ENCODE measurements at places on chromosomes 16 and 17. TPM values are rescaled to one million over a fixed set of nuclear protein-coding genes. Genes with fewer than 3 reads are reported as not detected.
A peak's percentile ranks its signal among the peaks of the same experiment; 100 is the strongest.

Gene CIBAR2
- not detected for total RNA-seq

Gene HES7
- not detected for total RNA-seq

Gene TBC1D3D
- not detected for total RNA-seq

Gene TMC5
- total RNA-seq, result 0.17 TPM

- no peak for DNase-seq
These were observed 59.0 kb downstream of the ANKFY1 start for GRCh38 chr17:4204710-4205173.

GRCh38 chr17:82931699-82932517 lies 92.1 kb upstream of the ZNF750 start:
- DNase-seq, result peak; percentile 93

GRCh38 chr16:30053376-30054015 lies 12.1 kb upstream of the ALDOA start:
- DNase-seq, result no peak

GRCh38 chr16:23679274-23679985 lies 741 bp downstream of the PLK1 start:
- DNase-seq, result no peak

GRCh38 chr17:40909351-40909750 lies 24.3 kb upstream of the KRT20 start:
- DNase-seq, result no peak
